ENCODE measurements at places on chromosomes 7 and 10.

GRCh38 chr7:5629941-5630340 is 151.5 kb downstream of the RNF216 start:
- peak; percentile 62 for DNase-seq

- DNase-seq: no peak
Observed at GRCh38 chr7:127798023-127798422, 146.0 kb downstream of the SND1 start.

DNA sequence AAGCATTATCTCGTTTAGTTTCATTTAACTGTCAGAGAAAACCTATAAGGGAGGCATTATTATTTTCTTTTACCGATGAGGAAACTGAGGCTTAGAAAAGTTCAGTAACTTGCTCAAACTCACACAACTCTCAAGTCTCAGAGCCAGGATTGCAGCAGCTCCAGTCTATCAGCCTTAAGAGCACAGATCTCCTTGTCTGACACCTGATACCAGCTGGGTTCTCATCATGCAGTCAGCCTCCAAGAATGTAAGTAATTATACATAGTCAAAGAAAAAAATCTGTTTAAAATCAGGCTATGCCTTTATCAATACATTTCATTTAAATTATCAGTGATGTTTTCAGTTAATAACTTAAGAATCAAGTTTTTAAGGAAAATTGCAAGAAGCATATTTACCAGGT is 236.6 kb upstream of the TCF7L2 start:
- no peak for DNase-seq

DNA sequence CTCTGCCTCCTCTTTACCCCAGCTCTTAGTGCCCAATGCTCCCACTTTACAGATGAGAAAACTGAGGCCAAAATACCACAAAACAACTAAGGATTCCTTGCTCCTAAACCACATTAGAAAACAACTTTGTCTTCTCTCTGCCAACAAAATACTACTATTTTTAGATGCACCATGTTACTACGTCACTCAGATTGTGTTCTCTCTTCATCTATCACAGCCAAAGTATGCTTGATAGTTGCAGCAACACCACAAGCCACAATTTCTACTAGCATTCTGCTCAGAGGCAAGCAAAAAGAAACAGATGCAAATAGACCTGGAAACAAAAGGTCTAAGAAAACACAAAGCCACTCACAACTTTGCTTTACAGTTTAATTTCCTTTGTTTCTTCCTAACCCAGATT is 3.3 kb upstream of the PDE1C start:
- no peak for DNase-seq

- no peak for DNase-seq
Observed at GRCh38 chr7:31761646-31762045, 74.6 kb downstream of the PPP1R17 start.

GRCh38 chr7:75762350-75762917 is 9.6 kb downstream of the CCL26 start:
- peak; percentile 79 for DNase-seq

DNA sequence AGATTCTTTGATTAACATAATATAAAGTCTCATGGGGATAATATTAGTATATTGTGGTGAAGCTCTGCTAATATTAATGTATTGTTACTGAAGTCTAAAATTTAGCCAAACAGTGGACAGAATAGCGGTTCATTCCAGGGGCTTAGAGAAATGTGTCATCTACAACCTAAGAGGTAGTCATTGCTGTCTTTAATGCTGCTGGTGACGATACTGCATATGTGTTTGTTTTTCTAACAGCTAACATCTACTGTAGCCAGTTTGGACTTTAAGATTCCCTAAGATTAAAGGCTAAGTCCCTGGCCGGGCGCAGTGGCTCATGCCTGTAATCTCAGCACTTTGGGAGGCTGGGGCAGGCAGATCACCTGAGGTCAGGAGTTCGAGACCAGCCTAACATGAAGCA is 102.0 kb upstream of the SAMD8 start:
- DNase-seq: no peak

- peak; percentile 92 for DNase-seq
Observed at GRCh38 chr10:35409094-35409582, 72.8 kb downstream of the CCNY start.

DNA sequence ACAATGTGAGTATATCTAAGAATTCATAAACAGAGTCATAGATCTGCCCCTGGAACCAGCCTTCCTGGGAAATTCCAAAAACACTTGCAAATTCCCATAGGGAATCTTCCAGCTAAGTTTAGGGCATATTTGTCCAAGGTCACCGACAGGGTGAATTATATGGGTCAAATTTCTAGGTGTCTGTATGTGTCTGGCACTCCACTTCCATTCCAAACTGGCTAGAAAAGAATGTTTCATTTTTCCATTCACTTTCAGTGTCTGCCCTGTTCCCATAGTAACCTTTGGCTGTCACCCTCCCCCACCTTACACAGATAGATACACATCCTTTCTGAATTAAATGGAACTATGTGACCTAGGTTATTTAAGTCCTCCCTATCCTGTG is 230.9 kb downstream of the CREB5 start:
- no peak for DNase-seq

DNA sequence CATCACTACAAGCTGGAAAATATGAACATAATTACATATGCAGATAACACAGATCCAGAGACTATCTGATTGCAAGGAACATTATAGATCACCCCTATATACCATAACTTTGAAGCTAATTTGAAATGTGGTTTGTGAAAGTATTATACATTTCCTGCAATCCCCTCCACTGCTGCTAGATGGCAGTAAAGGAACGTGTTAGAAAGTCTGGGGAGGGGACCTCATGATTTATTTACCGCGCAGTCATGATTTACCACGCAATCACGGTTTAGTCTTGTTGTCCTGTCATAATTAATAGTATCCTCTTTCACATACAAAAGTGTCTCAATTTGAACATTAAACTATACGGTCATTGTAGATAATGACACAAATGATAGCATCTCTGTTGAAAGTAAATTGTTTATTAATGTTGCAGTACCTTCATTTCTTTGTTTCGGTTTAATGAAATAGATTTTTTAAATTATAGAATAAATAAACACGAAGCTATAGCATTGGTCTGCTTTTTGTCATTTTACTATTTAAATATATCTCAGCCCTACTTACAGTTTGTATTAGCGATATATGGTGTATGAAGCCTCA is 145.3 kb upstream of the PRSS1 start:
- DNase-seq: peak; percentile 64

DNA sequence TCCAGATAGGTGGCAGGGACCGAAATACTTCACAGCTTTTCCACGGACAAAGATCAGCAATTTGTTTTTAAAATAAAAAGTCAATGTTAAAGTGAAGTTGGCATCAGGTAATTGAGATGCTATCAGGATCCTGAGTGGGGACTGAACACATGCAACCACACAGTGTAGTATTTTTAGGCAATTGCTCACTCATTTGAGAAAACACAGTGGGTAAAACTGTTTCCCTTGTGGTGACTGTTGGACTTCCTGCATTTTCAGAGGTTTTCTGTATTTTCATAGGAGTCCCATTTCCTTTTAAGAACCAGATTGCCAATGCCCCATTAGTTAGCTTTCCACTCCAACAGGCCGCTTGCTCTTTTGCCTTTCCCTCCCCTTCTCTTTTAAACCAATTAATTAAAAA is 159.5 kb upstream of the ZNF32 start:
- no peak for DNase-seq

DNA sequence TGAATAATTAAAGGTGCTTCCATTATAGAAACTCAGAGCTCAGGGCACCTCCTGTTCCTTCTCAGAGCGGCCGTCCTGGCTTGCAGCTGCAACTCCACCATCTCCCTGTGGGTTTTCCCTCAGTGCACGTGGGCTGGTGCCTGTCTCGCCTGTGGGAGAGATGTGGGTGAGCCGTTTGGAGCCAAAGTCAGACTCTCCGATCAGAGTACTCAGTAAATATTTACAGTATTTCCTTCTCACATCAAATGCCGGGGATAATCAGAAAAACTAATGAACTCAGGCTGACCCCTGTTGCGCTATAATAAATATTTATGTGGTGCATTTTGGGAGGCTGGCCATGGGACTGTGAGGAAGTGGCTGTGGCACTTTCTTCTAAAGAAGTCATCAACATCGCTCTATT is 155.8 kb upstream of the HABP2 start:
- DNase-seq: no peak

- DNase-seq: peak; percentile 77
Observed at GRCh38 chr7:105664816-105665525, 83.7 kb upstream of the EFCAB10 start.

DNA sequence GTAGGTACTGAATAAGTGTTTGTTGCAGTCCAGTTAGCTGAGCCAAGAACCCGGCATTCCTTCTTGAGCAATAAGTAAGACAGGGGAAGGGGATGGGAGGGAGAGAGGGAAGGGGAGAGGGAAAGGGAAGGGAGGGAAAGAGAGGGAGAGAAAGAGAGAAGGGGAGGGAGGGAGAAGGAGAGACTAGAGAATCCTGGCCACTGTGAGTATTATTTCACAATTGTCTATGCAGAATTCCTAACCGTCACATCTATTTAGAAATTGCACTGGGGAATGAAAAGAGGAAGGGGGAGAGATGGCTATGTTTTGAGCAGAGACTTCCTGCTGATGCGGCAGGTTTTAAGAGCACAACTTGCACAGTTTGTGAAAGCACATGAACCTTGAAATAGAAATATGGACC is 251.4 kb upstream of the ZMIZ1 start:
- no peak for DNase-seq

GRCh38 chr10:22250897-22251660 is 33.3 kb upstream of the EBLN1 start:
- DNase-seq: no peak

GRCh38 chr10:103661198-103661950 is 167.9 kb downstream of the NEURL1 start:
- DNase-seq: no peak

- no peak for DNase-seq
Observed at GRCh38 chr10:124384172-124384571, 34.6 kb downstream of the OAT start.

DNA sequence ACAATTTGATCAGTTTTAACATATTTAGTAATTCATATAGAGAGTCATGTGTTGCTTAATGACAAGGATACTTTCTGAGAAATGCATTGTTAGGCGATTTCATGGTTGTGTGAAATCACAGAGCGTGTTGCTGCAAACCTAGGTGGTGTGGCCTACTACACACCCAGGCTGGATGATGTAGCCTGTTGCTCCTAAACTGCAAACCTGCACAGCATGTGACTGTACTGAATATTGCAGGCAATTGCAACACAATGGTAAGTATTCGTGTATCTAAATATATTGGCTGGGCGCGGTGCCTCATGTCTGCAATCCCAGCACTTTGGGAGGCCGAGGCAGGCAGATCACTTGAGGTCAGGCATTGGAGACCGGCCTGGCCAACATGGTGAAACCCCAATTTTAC is 73.7 kb upstream of the BAIAP2L1 start:
- no peak for DNase-seq

DNA sequence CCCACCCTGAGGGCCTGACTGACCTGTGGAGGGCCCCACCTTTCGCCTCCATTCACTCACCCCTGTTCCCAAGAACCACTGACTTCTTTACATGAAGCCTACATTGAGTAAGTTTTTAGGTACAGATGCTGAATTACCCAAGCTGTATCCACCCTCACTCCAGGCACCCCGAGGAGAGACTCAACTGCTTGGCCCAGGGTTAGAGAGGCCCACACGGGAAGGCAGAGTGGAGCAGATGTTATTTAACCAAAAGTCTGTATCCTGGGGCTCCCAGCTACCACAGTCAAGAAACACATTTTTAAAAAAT is 213.1 kb upstream of the FRMD4A start:
- DNase-seq: no peak

- peak; percentile 52 for DNase-seq
Observed at GRCh38 chr7:144854839-144855424, 19.1 kb upstream of the TPK1 start.

DNA sequence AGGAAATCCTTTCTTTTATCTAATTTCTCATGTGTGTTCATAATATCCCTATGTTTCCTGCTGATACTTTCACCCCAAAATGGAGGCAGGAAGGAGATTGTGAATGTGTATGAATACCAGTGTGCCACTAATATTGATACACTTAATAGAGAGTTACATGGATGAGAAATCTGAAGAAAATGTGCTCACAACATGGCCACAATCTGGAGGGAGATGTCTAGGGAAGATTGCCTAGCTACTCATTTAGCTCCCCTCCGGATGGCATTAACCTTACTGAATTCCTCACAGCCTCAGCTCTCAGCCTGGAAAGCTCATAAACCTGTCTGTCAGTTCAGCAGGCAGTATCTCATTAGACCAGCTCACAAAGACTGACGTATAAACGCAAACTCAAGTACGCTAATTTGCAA is 23.4 kb upstream of the DMTF1 start:
- no peak for DNase-seq

DNA sequence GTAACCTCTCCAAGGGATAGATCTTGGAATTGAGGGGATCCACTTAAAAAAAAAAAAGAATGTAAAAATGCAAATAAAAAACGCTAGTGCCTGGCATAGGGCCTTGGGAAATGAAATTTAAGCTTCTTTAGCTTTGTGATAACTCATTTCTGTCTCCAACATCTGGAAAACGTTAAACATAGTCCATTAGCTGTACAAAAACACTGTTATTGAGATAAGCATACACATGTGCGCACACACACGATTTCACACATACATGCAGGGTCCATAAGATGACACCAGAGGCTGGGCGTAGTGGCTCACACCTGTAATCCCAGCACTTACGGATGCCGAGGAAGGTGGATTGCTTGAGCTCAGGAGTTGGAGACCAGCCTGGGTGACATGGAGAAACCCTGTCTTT is 13.7 kb upstream of the CUL2 start:
- no peak for DNase-seq

DNA sequence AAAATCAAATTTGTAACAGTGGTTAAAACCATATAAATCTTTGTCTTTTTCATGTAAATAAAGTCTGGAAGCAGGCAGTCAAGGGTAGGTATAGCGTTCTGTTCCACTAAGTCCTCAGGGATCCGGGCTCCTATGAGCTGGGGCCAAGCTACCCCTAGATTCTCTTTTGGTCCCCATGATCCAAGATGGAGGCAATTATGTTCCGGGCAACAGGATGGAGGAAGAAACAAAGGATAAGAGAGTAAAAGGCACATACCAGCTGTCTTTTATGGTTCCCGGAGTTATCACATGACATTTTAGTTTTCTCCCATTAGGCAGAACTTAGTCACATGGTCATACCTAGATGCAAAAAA is 224.4 kb upstream of the NFE2L3 start:
- DNase-seq: no peak

DNA sequence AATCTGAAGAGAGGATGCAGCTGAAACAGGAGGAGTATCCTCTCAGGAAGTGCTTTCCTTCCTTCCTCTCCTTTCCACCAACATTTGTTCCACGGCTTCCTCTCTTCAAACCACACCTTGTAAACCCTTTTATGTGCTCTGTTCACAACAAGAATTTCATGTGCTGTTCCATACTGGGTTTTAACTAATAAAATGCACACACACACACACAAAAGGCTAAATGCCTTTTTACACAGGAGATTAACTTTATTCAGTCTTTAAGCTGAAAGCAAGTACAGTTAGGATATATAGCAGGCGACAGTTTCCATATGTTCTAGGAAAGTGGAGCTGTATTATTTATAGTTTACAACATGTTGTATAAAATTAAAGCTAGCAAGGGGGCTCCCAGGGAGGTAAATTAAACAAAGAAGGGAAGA is 106.7 kb downstream of the REEP3 start:
- no peak for DNase-seq

Data from H4 (cell line).